Stimulated activated CD4-positive, alpha-beta T cell treated with anti-CD3 and anti-CD28 coated beads, Interleukin-1b, Interleukin-23, amount 100 ng/mL, for 1 hour (primary cell): ENCODE measurements at places on chromosomes 6 and 20.

DNA sequence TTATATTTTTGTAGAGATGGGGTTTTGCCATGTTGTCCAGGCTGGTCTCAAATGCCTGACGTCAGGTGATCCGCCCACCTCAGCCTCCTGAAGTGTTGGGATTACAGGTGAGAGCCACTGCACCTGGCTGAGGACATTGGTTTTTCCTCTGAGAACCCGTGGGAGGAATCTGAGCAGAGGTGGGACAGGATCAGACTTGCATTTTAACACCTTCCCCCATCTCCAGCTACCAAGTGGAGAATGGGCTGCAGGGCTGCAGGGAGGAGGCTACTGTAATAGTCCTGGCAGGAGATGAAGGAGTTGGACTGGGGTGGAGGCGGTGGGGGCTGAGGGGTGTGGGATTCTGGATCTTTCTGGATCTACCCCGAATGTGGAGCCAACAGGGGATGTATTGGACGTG lies 24.5 kb downstream of the FAM110A start:
- DNase-seq, result no peak

- no peak for DNase-seq
Observed at GRCh38 chr6:43713643-43714310, 26.2 kb upstream of the MRPS18A start.

GRCh38 chr20:5977223-5977622 lies 26.8 kb downstream of the MCM8 start:
- no peak for DNase-seq

- no peak for DNase-seq
Observed at GRCh38 chr6:170006900-170007467, 255.6 kb downstream of the ERMARD start.

- DNase-seq, result no peak
Observed at GRCh38 chr6:53411451-53411850, 62.7 kb upstream of the ELOVL5 start.

DNA sequence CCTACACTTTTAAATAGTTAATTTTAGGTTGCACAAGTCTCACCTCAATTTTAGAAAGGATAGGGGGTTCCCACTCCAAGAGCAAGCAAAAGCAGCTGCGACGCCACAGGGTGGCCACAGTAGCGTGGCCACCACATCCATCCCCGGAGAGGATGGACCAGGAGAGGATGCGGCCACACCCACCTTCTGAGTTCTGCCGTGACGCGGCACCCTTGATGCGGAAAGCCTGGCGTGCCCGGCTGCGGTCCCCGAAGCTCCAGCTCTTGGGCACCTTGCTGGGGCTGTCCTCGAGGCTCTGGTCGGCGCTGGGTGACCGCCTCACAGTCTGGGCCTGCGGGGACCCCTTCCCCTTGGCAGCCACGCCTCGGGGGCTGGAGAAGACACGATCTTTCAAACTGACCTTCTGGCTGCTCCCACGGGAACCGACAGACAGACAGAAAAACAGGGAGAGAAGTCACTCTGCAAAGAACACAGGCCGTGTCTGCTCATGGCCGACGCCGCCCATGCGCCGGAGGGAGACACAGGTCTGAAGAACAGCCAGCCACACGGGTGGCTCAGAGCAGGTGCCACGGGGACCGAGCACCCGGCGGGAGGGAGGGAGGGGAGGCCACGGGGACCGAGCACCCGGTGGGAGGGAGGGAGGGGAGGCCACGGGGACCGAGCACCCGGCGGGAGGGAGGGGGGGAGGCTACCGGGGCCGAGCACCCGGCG lies 53.7 kb upstream of the CHRNA4 start:
- no peak for DNase-seq

DNA sequence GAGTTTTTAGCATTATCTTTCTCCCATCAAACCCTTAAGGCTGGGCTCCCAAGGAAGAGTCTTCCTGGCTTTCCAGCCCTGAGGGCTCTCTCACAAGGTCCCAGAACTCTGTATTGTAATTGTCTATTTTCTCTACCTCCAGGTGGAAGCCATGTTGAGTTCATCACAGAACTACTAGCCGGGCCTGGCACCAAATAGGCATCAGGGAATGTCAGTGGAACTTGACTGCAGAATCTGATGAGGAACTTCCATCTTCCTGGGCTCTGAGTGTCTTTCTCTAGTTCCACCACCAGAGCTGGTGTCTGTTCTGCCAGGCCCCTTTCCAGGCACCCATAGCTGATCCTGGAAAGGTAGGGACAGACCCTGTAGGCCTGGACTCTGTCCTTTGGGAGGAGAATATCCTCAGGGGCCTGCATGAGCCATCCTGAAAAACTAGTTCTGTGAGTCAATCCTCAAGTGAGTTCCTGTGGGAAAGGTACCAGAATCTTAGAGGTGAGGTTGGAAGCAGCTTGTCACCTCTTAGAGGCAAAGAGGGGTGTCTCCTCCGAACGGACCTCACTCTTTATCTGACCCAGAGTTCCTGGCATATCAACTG lies 11.1 kb upstream of the TOP1 start:
- DNase-seq, result no peak

DNA sequence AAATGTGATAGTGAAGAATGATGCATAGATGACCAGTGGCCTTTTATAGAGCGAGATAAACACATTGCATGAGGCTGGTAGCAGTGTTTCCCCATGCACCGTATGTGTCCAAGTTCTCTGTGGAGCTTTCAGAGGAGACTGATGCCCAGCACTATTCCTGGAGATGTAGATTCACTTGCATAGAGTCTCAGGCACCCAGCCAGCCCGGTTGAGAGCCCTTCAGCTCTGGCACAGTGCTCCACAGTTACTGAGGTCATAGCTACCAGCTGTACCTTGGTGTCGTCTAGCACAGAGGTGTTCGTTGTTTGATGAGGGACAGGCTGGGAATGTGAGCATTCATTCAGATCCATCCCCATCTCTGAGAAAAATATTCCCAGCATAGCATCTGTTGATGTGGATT lies 328.9 kb downstream of the FARS2 start:
- no peak for DNase-seq

- DNase-seq, result no peak
Observed at GRCh38 chr6:113464960-113465359, 392.2 kb upstream of the MARCKS start.

DNA sequence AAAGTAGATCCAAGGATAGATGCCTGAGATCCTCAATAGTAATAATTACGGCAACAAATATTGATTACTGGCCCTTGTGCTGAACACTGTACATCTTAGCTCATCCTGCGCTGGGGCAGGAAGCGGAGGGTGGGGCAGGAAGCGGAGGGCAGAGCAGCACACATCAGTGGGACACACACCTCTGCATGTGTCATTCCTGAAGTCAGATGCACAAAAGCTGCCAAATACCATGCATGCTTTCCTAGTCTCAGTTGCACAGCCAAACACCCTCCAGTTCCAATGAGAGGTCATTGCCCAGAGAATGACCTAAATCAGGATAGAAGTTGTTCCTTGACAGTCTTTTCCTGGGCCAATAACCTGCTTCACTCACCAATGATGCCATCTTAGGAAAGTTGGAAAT lies 74.4 kb upstream of the FOXC1 start:
- DNase-seq, result no peak

- DNase-seq, result no peak
Observed at GRCh38 chr6:14754751-14755513, 490.9 kb upstream of the JARID2 start.

- DNase-seq, result no peak
Observed at GRCh38 chr6:87182321-87182720, 27.0 kb downstream of the ZNF292 start.

DNA sequence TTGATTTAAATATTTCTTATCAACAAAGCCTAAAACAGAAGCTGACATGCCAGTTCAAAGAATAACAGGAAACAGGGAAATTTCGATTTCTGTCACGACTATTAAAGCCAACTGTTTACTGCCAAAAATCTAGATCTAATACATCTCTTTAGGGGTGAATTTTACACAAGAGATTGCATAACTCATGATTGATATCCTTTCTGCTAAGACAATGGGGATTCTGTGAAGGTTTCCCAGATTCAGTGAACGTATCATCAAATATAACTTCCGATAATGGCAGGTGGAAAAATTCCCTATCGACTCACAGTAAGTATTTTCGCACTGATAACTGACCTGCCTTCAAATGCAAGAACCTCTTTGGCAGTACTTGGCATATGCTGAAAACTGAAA lies 42.9 kb downstream of the NHSL1 start:
- DNase-seq, result no peak

DNA sequence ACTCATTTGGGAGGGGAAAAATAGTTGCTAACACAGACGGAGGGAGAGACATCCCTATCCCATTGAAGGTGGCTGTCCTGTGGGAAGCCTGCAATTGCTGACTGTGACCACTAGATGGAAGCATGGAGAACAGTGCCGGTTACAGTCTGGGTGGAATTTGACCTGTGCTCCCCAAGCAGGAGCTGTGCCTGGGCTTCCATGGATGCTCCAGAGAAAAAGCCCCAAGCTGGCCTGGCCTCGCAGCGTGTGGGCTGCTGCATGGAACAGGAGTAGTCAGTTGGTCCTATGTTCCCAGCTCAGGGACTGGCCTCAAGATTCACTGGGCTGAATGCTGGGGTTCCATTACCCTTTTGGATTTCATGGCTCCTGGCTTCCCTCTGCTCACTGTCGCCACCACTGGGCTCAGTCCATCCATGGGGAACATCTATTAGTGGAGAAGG lies 116.3 kb upstream of the CHD6 start:
- DNase-seq, result no peak

GRCh38 chr6:79783670-79784394 lies 152.7 kb downstream of the SH3BGRL2 start:
- DNase-seq, result no peak

DNA sequence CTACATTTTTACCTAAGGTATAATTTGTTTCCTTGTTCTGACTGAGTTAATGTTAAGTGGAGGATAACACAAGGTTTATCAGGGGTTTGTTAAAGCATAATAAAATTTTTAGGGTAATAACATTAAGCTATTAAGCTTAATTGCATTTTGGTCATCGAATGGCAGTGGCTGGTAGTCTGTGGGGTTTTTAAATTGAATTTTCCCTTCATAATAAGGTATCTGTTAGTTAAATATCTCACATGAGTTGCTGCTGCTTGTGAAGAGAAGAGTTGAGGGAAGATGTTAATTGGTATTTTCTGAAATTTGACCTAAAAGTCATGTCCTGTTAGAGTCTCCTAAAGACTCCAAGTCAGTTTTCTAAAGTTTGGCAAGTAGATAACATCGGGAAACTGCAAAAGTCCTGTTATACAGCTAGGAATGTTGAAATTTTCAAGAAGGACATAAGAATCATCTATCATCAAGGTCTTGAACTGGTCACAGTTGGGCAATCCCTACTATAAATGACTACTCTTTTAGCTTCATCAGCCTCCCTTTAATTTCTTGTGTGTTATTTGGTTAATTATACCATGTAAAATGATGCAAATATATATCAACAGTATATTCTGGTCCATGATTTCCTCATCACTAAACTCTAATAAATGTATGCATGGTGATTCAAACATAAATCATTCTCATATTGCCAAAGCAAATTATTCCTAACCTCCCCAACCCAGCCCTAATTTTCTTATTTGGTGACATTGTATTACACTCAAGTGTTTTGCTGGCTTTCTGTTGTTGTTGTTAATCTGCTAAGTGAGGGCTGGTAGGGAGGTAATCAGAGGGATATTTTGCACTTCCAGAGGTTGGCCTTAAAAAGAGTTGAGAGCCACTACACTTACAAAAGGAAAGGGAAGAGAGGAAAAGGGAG lies 64.0 kb downstream of the MAP3K5 start:
- DNase-seq, result no peak

GRCh38 chr6:147040121-147040910 lies 163.9 kb upstream of the STXBP5 start:
- DNase-seq, result no peak

DNA sequence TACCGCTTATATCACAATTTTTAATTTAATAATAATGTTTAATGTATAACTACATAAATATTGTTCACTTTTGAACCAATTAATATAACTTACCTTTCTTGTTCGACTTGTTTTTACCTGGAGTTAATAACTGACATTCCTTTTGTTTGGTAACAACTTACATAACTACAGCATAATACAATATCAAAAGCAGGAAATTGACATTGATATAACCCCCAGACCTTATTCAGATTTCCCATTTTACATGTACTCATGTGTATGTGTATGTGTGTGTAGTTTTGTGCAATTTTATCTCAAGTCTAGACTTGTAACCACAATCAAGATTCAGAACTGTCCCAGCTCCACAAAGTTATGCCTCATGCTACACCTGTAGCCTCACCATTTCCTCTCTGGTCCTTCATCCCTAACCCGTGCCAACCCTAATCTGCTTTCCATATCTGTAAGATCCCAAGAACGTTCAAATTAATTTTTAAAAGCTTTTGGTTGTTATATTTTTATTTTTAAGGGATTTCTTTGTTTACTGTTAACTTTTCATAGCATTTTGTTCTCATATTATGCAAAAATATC lies 190.6 kb downstream of the MANEA start:
- DNase-seq, result no peak

GRCh38 chr6:82775361-82775760 lies 290.3 kb downstream of the UBE3D start:
- no peak for DNase-seq

DNA sequence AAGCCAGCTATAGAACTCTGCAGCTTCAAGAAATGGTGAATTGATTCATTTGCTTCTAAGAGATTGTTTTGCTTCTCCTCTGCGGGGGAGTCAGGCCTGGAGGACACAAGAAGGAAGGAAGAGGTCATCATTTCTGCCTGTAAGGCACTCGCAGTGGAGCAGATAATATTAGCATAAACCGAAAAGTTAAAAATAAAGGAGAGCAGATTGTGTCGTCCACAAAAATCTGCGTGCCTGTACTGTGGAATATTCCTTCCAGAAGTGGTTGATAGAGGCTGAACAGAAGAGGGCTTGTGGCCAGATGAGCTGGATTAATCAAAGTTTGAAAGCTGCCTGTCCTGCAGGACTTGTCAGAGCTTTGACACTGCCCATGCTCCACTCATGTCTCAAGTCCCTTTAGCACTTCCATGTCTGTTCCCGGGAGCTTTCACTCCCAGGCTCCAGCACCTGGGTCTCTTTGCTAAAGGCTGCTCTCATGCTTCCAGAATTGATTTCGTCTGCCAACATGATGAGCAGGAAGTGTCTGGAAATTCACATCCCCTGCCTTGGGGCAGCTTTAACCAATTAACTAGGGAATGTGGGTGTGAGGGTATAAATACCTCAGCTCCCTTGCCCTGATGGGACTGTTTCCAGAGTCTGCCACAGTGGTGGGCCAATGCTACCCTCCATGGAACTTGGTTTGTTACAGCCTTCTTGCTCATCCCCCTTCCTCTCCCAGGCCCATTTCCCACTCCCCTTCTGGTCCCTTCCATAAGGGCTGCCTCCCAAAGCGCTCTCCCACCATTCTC lies 65.1 kb upstream of the STX16 start:
- DNase-seq, result no peak

GRCh38 chr6:142331075-142331551 lies 29.3 kb downstream of the ADGRG6 start:
- no peak for DNase-seq

DNA sequence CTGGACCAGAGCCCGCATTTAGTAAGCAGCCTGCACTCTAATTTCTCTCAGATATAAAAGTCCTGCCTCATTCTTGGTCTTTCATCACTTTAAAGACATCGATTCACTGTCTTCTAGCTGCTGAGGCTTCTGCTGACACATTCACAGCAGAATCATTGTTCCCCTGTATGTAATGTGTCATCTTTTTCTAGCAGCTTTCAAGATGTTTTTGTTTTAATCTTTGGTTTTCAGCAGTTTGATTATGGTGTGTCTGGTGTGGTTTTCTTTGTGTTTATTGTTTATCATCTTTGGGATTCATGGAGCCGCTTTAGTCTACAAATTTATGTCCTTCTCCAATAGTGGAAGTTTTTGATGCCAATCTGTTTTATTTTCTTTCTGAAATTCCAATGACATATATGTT lies 157.3 kb upstream of the STMND1 start:
- DNase-seq, result no peak

GRCh38 chr6:144469144-144469575 lies 184.0 kb downstream of the UTRN start:
- DNase-seq, result no peak
